Fibroblast of villous mesenchyme (primary cell): ENCODE measurements at places on chromosomes 2 and 18. TPM values are rescaled to one million over a fixed set of nuclear protein-coding genes. Genes with fewer than 3 reads are reported as not detected.

Gene FAM110C
- total RNA-seq, result not detected in 2 replicates

Gene EN1
- under 0.01 TPM in 1 of 2 replicates, not detected in the other for total RNA-seq

Gene OXER1
- under 0.01 TPM in 2 replicates for total RNA-seq

Gene LRP2
- under 0.01 TPM in 2 replicates for total RNA-seq

Gene PROM2
- under 0.01 and 0.32 TPM in 2 replicates for total RNA-seq

Gene SP100
- total RNA-seq, result 92.1 and 119 TPM in 2 replicates

Gene MZT2B
- 141 and 246 TPM in 2 replicates for total RNA-seq

Gene PAIP2B
- total RNA-seq, result under 0.01 and 0.43 TPM in 2 replicates

Gene UGT1A7
- not detected in 2 replicates for total RNA-seq

Gene DPP4
- 58.6 and 130 TPM in 2 replicates for total RNA-seq

Gene TSPYL6
- not detected in 2 replicates for total RNA-seq

Gene GGCX
- 35.8 and 51.4 TPM in 2 replicates for total RNA-seq

Gene SERPINB13
- not detected in 2 replicates for total RNA-seq
